ENCODE measurements at places on chromosomes 7 and 10.

DNA sequence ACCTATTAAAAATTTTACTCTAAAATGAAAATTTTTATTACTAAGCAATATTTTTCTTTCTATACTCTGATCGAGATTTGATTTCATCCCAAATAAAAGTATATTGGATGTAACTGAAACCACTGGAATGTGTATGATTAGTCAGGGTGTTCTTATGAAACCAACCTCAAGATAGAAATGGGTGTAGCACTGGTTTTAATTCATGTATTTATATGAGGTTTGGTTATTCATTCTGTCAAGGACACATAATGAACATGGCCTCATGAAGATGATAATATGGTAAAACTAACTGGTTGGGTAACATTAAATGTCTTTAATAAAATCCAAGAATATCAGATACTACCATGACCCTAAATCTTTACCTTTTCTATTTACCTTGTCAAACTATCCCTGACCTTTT, 197.7 kb downstream of the SEMA3A start:
- DNase-seq = no peak

GRCh38 chr10:36476399-36476798, 649.0 kb upstream of the ANKRD30A start:
- DNase-seq = no peak

DNA sequence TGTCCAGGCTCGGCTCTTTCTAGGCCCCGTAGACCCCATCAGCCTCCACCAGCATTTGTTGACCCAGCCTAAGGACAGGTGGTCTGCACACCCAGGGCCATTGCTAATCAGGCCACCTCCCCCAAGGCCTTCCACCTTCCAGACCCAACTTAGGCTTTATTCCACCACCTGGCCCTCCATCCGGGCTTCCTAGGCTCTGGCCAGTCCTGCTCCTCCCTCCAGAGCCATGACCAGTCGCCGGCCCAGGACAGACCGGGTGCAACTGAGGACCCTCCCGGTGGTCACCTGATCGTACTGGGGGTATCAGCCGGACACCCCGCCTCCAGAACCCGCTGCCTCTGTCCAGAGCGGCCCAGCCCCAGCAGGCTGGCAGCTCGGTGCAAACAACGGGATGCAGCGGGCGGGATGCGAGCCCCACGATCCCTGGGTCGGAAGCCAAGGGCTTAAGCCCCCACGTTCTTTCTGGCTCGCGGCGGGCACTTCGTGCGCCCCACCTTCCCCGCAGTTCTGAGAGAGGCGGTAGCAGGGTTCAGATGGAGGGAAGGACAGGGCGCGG, 545 bp downstream of the NACAD start:
- peak; percentile 25 for DNase-seq

DNA sequence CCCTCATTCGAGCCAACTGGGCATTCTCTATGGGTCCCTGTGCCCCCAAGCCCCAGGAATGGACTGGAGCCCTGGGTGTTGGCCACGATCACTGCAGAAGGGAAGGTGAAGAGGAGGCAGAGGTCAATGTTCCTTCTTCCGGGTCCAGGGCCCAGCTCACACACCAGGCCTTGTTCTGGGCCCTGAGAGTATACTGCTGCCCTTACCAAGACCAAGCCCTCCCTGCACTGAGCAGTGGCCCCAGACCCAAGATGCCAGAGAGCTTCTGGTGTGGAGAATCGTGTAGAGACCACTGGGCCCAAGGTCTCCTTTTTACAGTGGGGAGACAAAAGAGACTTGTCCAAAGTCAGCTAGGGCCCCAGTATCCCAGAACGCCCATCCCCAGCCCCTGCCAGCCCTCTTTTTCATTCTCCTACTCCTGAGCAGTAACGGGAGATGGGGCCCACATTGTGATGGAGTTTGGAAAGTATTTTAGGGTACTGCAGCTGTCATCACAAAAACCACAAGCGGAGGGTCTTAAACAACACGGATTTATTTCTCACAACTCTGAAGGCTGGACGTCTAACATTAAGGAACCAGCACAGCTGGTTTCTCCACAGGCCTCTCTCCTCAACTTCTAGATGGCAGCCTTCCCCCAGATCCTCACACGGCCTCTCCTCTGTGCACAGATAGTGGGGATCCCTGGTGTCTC, 79.4 kb downstream of the PDGFA start:
- no peak for DNase-seq

GRCh38 chr10:65394502-65395297, 1531.1 kb upstream of the LRRTM3 start:
- DNase-seq = no peak

GRCh38 chr10:95395947-95396449, 105.2 kb upstream of the PDLIM1 start:
- no peak for DNase-seq

GRCh38 chr7:124996778-124997177, 67.2 kb upstream of the POT1 start:
- DNase-seq = no peak

DNA sequence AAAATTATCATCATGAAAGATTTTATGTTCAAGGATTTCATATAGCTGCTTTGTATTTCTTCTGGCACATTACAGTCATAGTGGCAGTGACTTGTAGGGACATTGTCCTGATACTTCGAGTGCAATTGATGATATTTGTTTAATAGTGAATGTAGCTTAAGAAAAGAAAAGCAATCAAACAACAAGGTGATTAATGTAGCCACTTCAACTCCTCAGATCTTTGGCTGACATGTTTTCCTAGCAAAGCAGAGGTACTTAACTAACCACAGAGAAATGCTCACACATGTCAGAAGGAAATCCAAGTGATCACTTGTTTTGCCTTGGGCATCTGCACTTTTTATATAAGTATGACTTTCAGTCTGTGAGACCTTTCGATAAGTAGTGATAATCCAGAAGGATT, 470.3 kb downstream of the AUTS2 start:
- DNase-seq = no peak

- no peak for DNase-seq
Observed at GRCh38 chr7:76296743-76297740, 5.4 kb upstream of the HSPB1 start.

GRCh38 chr10:13808556-13809391, 222.0 kb downstream of the PRPF18 start:
- no peak for DNase-seq

GRCh38 chr7:14389595-14389994, 400.1 kb upstream of the ETV1 start:
- DNase-seq = no peak

DNA sequence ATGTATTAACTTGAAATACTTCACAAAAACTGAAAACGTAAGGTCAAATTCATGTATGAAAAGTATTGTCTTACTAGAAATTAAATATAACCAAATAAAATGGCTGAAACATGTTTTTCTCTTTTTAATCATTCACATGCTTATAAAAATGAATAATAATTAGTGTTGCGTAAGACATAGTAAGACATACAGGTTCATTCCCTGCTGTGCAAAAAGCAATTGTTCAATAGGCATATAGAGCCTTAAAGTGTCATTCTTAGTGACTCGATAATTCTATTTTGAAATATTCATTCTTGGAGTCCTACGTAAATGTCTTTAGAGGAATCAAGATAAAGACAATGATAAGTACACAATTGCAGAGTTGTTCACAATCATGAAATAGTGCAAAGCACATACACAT, 337.1 kb downstream of the SUGCT start:
- DNase-seq = no peak

- peak; percentile 73 for DNase-seq
Observed at GRCh38 chr7:82234457-82235049, 209.0 kb downstream of the CACNA2D1 start.

DNA sequence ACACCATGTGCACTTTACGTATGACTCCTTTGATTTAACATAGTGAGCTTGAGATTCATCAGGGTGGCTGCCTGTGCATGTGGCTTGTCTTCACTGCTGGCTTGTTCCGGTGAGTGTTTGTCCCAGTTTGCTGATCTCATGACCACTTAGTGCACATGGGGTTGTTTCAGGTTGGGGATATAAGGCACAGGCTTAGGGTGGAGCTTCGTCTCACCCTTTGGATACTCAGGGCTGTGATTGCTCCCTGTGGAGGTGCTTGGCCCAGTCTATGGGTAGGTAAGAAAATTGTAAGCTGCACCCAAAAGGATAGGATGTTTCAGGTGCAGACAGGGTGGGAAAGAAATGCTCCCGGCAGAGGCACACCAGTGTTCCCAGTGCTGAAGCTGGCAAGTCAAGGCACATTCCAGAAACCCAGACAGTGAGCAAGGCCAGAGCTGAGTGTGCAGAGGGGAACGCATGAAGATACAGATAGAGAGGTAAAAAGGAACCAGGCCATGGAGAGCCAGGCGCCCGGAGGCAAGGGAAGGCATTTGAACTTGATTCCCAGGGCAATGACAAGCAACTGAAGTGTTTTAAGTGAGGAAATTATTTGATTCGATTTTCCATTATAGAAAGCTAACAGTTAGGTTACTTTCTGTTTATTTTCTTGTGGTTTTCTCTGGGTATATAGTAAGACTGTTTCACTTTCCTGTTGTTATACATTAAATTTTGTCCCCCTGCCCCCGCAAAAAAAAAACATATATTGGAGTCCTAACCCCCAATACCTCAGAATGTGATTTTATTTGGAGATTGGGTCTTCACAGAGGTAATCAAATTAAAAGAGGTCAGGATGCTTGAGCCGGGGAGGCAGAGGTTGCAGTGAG, 289.8 kb upstream of the KLF6 start:
- no peak for DNase-seq

- no peak for DNase-seq
Observed at GRCh38 chr10:34740321-34740720, 74.8 kb downstream of the PARD3 start.

DNA sequence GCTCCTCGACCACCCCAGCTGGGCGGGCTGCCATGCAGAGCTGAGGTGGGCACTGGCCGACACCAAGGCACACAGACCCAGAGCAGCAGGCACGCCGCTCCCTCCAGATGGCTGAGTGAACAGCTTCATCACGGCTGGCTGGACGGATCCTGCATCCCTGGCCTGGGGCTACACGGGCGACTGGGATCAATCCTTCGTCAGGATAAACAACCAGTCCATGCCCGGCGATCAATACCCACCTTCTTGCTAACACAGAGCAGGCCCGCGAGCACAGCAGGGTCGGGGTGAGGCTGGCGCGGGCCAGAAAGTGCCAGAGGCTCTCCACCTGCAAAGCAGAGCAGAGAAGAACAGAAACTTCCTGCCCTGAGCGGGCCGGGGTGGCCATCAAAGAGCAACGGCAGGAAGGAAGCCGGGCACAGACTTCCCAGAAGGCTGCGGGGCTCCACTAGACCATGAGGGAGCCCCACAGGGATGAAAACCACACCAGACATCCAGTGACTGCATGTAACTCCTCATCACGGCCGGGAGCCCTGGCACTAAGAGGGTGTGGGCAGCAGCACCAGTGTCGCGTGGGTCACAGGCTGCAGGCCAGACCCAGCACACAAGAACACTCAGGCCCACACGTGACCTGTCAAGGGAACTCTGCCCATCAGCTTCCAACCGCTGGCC, 166.4 kb downstream of the MAD1L1 start:
- DNase-seq = peak; percentile 45

GRCh38 chr7:45007571-45008328, 7.7 kb downstream of the CCM2 start:
- DNase-seq = no peak

- DNase-seq = no peak
Observed at GRCh38 chr10:115979576-115979975, 293.4 kb downstream of the GFRA1 start.

Data from brain (organoid and tissue), 16 donors.